ENCODE measurements at places on chromosomes 16 and 17. TPM values are rescaled to one million over a fixed set of nuclear protein-coding genes. Genes with fewer than 3 reads are reported as not detected.

Gene BAIAP3
- total RNA-seq: 0.24 TPM

Gene LYZL6
- not detected for total RNA-seq

- no peak for DNase-seq
Measured at GRCh38 chr17:82036634-82037091, 834 bp downstream of the DCXR start.

DNA sequence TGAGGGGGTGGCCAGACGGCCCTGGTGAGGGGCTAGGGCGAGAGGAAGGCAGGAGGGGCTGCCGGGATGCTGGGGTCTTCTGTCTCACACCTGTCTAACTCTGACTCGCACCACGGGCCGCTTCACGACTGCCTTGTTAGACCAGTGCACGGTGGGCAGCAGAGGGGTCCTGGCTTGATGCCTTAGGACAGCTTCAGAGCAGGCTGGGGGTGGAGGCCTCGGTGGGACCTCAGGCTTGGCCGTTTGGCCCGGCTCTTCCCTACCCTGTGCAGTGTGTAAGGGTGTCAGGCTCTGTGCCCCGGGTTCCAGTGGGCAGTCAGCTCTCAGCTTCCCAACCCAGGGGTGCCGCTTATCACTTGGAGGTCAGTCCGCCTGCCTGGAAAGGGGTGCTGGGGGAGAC is 100.7 kb downstream of the OR1D5 start:
- DNase-seq: peak; percentile 66

Gene HP
- total RNA-seq: 19.1 TPM

GRCh38 chr17:17466511-17466910 is 10.3 kb upstream of the MED9 start:
- DNase-seq: no peak

Gene PTX4
- 0.14 TPM for total RNA-seq

DNA sequence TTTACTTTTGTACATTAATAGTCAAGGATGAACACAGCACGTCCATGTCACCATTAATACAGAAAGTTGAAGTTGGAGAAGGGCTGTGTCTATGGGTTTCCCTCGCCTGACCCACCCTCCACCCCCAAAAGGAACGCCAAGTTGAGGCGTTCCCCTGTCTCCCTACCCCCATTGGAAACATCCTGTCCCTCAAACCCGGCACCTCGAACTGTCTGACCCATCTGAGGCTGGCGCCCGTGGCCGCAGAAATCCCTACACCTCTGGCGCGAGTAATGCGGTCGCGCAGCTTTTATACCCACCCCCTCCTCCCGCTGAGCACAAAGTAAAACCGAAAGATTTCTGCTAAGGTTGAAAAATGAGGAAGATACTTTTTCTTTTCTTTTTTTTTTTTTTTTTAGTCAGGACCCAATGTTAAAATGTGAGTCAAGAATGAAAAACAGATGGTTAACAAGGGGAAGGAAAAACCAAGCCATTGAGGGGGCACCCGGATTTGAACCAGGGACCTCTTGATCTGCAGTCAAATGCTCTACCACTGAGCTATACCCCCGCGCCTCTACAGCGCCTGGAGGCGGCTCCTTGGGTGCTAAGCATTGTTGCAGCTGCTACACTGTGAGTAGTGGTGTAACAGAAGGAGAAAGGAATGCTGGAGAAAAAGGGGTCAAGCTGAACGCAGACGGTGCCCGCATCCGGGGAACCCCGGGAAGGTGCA is 887 bp upstream of the LASP1 start:
- peak; percentile 96 for DNase-seq

Measured in posterior vena cava (tissue), 2 donors.